ENCODE measurements at places on chromosomes 3 and 15.
A peak's percentile ranks its signal among the peaks of the same experiment; 100 is the strongest.

DNA sequence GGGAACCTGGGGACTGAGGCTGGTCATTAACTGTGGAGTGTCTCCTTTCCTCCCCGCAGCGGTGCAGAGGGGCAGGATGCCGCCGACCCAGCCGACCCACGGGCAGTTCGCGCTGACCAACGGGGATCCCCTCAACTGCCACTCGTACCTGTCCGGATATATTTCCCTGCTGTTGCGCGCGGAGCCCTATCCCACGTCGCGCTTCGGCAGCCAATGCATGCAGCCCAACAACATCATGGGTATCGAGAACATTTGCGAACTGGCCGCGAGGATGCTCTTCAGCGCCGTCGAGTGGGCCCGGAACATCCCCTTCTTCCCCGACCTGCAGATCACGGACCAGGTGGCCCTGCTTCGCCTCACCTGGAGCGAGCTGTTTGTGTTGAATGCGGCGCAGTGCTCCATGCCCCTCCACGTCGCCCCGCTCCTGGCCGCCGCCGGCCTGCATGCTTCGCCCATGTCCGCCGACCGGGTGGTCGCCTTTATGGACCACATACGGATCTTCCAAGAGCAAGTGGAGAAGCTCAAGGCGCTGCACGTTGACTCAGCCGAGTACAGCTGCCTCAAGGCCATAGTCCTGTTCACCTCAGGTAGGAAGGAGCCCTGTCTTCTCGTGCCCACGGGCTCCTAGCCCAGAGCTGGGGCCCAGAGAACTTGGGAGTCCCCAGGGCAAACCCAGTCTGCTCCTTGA lies 3.7 kb downstream of the NR2F2 start:
- peak; percentile 64 for DNase-seq

DNA sequence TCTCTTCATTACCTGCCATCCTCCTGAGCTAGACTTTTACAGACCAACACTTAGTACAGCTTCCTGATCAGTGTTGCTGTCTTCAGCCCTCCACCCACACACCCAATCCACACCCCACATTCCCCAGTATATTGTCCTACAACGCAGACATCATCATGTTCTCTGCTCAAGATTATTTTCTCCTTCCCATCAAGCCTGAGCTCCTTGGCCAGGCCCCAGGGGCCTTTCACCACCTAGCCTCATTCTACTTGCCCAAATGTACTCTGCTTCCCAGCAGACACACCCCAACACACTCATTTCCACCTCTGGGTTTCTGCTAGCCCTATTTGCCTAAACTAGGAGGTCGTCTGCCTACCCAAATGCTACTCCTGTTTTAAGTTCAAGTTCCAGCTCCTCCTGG lies 37.0 kb downstream of the DAPK2 start:
- DNase-seq = no peak

GRCh38 chr15:77295446-77295845 lies 124.5 kb downstream of the PEAK1 start:
- DNase-seq = no peak

DNA sequence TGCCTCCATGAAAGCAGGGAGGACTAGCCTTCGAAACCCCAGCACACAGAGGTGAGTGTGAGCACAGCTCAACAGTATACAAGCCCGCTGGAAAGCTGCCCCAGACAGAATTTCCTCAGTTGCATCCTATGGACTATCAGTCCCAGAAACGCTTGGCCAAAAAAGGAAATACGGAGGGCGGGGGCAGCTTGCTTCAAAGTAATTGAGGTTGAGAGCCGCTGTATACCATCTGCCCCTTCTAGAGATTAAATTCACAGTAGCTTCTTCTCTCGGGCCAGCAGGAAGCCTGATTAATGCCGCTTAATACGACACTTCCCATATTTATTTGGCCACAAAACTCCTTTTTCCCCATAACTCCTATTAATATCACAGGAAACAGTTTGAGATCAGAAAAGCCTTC lies 88.7 kb downstream of the LIPC start:
- DNase-seq = no peak

- no peak for DNase-seq
Measured at GRCh38 chr3:3295586-3295985, 116.1 kb upstream of the CRBN start.

DNA sequence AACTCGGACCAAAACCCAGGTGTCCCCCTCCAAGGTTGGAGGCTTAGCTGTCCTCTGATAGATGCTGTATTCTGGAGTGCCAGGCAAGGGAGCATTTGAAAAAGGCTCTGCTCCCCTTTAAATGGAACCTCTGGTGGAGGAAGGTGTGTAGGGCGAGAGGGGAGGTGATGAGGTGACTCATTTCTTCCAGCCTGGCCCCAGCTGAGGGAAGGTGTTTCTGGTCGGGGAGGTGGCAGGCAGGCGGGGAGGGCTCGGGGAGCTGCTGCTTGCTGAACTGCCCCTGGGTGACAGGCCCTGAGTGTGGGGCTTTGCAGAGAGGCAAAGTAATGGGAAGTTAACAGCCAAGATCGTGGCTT lies 18.8 kb downstream of the PSTPIP1 start:
- no peak for DNase-seq

GRCh38 chr15:96367311-96368200 lies 37.1 kb downstream of the NR2F2 start:
- DNase-seq = no peak

DNA sequence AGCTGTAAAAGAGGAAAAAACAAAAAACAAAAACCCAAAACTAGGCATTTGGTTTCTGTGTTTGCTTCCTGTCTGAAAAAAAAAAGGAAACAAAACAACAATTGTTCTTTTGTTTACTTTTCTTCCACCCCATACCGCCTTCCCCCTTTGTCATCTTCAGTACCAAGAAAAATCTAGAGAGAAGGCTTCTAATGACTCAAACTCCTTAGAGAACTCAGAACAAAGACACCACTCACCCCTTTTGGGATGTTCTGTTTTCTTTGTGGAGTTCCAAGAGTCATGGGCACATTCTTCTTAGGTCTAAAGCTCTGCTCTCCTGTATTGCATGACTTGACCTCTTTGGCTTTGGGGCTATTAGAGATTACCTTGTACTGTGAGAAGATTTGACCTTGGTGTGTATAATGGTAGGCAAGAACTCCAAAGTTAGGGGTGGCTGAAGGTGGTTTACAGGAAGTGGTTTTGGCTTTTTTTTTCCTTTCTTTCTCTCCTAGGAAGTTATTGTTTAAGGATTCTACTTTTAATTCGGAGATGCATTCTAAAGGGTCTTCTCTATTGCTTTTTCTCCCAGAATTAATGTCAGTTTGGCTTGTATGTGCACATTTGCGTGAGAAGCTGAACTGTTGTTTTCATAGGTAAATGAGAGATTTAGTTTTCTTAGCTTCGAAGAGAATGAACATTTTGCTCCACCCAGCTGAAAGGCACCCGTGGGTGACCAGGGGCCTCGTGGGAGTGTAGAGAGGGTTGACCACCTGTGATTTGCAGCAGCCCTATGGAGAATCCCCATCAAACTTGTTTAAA lies 39.5 kb upstream of the ZBTB20 start:
- no peak for DNase-seq

DNA sequence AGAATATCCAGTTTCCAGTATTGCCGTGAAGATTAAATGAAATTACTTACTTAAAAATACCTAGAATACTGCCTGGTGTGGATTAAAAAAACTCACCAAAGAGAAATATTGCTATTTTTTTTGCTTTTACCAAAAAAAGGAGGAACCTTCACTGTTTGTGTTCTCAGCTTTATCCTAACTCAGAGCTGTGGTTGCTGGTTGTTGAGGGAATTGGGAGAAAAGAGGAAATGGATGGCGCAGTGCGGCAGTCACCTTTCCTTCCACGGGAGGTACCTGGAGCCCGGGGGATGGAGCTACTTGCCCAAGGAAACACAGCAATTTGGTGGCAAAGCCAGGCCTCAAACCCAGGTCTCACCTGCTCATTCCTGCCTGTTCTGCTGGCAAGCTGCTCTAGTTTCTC lies 270.3 kb downstream of the RPLP1 start:
- no peak for DNase-seq

GRCh38 chr15:37142371-37142770 lies 42.0 kb upstream of the MEIS2 start:
- no peak for DNase-seq

- no peak for DNase-seq
Measured at GRCh38 chr3:30535525-30535924, 70.9 kb upstream of the TGFBR2 start.

- DNase-seq = no peak
Measured at GRCh38 chr3:194837457-194838127, 151.9 kb downstream of the FAM43A start.

DNA sequence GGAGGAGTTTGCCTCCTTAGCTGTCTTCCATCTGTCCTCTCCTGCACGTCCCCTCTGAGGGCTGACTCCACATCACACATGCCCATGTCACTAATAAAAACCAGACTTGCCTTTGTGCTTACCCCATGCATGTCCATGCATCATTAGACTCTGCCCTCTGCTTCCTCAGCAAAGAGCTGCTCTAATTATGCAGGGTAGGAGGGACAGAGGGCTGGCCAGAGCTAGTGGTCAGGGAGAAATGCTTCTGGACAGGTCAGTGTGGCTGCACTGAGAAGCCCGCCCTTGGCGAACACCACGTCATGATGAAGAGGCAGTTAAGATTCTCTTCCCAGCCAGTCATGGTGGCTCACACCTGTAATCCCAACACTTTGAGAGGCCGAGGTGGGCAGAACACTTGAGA lies 8.9 kb downstream of the CA12 start:
- DNase-seq = no peak

GRCh38 chr3:62587169-62587568 lies 213.8 kb upstream of the FEZF2 start:
- DNase-seq = no peak
